ENCODE measurements at places on chromosomes 5 and 9.

DNA sequence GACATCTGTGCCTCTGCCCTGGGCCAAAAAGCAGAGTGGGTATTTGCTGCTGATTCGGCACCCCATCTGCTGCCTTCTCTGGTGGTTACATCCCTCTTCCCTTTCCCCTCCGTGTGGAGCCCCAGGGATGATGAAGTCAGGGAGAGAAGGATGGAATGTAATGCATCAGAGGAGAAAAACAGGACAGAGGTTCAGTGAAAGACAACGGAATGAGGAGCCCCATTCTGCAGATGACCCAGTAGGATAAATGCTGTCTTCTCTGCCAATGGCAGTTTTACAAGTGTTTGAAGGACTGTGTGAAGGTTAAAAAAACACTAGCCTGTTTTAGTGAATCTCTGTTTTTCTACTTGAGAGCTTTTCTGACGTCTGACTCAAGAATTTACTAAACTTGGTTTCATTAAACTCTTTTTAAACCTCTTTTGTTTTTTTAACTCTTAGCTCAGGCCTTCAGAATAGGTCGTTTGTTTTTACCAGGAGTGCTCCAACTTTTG, 86.3 kb downstream of the NLN start:
- no peak for DNase-seq

DNA sequence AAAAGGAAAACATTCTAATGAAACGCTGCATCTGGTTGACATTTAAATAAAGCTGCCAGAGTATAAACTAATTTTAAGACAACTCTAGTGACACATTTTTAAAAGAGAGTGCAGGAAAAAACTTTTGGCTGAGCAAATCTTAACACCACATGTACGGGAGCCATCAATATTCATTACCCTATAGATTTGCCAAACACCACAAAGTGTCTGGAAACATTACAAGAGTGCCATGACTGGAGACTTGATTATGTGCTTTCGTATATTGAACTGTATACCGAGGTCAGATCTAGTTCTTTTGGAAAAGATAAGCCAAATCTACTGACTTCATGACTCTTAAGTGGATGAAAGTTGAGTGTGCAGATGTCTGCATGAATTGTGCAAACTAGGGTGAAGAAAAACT, 10.6 kb upstream of the DMRT2 start:
- DNase-seq, result no peak

DNA sequence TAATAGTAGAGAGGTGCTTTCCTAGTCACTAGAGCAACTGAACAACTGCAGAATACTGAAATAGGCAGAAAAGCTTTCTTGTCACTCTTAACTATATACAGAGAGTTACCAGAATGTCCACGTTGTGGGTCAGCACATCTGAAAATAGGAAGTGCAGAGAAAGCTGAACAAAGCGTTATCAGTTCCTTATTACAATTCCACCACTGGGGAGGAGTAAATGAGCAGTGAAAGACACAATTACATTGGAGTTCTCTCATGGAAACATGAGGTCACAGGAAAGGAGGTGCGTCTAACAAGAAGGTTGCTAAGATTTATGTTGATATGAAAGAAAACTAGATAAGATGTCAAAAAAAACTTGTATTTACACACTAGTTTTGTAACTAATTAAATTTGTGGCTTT, 461.9 kb upstream of the COX7C start:
- DNase-seq, result no peak

DNA sequence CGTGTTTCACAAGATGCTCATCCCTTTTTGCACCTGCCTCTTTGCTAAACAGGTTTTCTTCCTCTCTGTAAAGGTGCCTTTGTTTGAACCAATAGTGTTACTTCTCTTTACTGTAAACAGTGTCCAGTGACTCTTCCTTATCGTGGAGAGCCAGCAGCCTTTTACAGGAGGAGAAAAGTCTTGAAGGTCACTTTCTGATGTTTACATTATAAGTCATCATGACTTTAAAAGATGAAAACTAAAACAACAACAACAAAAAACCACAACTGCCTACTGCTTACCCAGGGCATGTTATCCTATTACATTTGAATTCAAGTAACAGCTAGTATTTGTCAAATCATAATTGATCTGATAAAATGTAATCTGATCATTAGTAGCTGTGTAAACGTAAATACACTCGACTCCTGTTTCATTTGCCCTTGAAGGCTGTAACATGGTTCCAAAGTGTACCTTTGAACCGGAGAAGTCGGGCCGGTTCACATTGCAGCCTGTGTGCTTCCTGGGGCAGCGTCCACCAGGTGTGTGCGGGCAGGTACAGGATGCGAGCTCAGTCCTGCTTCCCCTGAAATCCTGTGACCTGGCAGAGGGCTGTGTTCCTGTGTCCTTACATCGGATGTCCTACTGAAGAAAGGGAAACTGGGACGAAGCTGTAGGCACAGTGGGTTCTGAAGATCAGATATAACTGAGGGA, 118.1 kb downstream of the C9orf152 start:
- DNase-seq, result peak; percentile 44

- no peak for DNase-seq
Measured at GRCh38 chr5:118593003-118593328, 395.4 kb downstream of the DTWD2 start.

Data from osteocyte (in vitro differentiated cells).